Activated CD4-positive, alpha-beta T cell treated with anti-CD3 and anti-CD28 coated beads, Interleukin-2, amount 10 ng/mL, durations not matched to agents 7 days and 5 days (primary cell): ENCODE measurements at places on chromosomes 4 and X.
A peak's percentile ranks its signal among the peaks of the same experiment; 100 is the strongest.

DNA sequence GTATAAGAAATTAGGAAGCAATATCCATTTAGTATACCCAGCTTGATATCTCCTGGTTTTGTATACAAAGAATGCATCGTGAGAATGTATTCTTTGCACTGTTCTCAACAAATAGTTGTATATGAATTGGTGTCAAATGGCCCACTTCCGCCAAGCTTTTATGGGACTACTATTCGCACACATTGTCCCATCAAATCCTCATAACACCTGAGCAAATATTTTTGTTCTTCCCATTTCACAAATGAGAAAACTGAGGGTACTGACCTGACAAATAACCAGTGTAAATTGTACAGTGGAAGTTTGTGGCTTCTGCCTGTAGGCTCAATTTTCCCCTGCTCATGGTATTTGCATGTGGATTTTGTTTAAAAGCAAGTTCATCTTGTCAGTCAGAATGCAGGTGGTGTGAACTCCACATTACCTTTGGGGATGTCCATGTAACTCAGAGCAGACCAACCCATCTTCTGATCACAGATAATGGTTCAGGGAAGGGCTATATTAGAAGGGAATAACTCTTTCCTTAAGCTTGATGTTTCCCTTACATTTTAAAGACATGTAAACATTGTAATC lies 51.5 kb upstream of the FAM241A start:
- DNase-seq: no peak

GRCh38 chr4:37802068-37802666 lies 24.3 kb upstream of the PGM2 start:
- no peak for DNase-seq

GRCh38 chrX:7343181-7343580 lies 195.2 kb upstream of the PUDP start:
- DNase-seq: no peak

DNA sequence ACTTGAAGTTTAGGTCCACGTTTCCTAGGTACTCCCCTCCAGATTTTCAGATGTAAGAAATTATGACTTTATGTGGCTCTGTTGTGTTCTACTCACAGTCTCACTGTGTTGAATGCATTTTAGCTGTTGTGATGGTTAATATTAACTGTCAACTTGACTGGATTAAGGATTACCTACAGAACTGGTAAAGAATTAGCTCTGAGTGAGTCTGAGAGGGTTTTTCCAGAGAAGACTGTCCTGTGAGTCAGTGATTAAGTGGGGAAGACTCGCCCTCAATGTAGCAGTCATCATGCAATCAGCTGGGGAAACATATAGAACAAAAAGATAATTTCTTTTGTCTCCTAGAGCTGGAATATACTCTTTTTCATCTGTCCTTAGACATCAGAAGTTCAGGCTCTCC lies 493.4 kb downstream of the ACTRT1 start:
- no peak for DNase-seq

DNA sequence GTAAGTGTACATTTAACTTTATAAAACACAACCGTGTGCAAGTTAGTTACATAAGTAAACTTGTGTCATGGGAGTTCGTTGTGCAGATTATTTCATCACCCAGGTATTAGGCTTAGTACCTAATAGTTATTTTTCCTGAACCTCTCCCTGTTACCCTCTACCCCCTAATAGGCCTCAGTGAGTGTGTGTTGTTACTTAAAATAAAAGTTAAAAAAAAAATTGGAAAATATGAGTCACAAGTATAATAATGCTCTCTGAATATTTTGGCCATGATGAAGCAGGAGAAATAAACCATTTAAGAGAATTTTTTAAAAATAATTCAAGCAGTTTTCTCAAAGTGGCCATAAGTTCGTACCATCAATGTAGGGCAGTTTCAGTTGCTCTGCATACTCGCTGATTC lies 105.1 kb upstream of the GRID2 start:
- DNase-seq: no peak

DNA sequence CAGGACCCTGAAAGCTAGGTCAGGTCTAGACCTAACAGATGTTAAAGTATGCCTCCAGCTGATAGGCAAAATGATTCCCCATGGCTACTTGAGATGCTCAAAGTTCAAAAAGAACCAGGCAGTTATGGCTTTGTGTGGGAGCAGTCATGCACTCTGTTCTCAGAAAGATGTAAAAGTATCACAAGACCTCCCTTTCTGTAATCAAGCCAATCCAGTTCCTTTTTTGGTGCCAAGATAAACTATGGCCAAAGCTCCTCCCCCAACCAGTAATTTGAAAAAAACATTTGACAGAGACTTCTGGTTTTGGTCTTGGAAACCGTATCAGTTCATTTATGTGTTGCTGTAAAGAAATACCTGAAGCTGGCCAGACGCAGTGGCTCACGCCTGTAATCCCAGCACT lies 340.9 kb downstream of the CHIC1 start:
- DNase-seq: no peak

DNA sequence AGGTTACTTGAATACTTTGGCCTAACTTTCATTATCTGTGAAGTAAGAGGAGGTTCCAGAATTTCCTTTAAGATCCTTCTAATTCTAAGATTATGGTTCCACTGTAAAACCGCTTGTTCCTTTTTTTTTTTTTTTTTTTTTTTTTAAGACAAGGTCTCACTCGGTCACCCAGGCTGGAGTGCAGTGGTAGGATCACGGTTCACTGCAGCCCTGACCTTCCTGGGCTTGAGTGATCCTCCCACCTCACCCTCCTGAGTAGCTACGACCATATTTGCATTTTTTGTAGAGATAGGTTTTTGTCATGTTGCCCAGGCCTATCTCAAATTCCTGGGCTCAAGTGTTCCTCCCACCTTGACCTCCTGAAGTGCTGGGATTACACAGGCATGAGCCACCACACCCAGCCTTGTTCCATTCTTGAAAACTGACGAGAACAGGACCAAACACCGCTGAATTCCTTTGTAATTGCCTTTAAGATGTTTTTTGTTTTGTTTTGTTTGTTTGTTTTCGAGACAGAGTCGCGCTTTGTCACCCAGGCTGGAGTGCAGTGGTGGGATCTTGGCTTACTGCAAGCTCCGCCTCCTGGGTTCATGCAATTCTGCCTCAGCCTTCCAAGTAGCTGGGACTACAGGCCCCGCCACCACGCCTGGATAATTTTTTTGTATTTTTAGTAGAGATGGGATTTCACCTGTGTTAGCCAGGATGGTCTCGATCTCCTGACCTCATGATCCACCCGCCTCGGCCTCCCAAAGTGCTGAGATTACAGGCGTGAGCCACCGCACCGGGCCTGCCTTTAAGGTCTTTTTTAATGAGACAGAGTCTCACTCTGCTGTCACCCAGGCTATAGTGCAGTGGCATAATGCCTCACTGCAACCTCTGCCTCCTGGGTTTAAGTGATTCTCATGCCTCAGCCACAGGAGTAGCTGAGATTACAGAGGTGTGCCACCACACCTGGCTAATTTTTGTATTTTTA lies 6.8 kb downstream of the PDS5A start:
- no peak for DNase-seq

DNA sequence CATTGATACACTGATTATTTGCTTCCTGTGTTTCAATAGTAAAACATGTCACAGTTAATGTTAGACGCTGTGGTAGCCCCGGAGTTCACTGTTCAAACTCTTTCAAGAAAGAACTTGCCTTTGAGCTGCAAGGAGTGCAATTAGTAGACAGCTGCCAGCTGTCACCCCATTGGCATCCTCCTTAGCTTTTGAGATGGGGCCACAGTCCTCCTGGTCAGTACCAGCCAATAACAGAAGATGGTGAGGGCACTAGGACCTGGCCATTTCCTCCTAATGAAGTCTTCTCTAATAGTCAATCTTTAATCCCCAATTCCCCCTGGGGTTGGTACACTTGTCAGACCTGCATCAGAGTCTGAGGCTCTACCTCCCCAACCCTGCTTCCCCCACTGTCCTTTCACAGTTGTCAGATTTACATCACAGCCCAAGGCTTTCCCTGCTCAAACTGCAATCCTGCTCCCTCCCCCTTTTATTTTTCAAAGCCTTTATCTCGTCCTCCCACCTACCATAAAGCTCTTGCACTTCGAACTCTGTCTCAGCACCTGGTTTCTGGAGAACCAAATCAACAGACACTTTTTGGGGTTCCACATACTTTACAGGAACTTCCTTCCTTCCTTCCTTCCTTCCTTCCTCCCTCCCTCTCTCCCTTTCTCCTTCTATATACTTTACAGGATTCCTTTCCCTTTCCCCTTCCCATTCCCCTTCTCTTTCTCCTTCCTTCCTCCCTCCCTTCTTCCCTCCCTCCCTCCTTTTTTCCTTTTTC lies 182.0 kb downstream of the RASL11B start:
- no peak for DNase-seq

DNA sequence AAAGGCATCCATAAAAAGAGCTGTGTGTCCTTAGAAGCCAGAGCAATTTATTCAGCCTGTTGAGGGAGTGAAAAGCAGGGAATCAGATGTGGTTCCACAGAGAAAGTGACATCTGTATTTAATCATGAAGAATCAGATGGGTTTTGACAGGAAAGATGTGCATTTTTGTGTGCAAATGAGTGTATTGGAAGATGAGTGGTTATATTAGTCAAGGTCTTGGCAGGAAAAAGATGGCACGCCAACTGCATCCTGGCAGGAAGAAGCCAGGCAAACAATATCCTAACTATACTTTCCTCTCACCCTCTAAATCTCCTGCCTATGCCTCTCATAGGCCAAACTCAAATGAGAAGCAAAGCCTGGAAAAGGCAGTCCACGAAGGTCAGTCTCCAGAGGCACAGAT lies 59.1 kb downstream of the SCFD2 start:
- no peak for DNase-seq

DNA sequence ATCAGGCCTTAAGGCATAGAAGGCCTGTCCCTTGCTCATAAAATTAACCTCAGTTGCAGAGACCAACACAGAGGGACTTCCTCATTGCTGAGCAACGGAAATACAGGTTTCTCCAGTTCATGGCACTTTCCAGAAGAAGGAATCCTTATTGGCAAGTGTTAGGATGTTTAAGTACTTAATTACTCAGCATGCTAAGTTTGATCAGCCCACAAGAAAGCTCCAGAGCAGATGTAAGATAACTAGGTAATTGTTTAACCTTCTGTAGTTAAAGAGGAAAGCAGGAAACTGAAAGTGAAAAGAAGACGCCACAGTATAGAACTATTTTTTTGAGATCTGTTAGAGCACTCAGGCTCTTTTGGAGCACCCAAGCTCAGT lies 33.5 kb downstream of the SMS start:
- DNase-seq: peak; percentile 8

GRCh38 chr4:148778980-148779675 lies 336.9 kb upstream of the NR3C2 start:
- no peak for DNase-seq

DNA sequence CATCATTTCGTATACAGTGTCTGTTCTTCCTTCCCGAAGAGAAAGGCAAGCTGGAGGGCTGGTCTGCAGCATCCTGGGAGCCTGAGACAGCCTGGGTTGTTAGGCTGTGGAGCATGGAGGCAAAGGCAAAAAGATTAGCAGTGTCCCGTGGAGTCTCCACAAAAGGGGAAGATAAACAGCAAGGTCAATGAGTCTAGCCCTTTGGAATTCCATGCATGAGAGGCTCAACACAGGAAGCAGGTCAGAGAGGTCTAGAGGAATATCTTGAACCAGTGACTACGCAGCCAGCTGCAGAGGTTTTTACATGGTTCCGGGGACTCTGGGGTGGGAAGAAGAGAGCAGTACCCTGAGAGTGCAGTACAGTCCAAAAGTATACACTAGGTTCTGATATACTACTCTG lies 12.2 kb upstream of the MCF2 start:
- no peak for DNase-seq

DNA sequence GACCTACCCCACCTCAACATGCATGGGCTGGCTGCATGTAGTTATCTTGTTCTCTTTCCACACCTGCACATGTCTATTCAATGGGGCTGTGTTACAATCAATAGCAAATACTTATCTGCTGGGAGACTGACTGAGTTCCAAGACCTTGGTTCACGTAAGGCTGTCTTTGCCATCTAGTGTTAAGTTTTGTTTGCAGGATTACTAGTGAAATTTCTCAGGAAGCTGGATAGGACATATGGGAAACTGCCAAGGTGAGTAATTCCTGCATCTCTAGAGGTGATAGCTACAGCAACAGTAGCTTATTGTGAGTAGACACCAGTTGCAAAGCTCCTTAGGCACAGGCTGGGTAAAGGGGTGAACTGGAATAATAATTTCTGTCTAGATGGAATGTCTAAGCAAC lies 177.5 kb downstream of the ENOX2 start:
- no peak for DNase-seq

- DNase-seq: no peak
These were observed 996.1 kb upstream of the PABPC4L start for GRCh38 chr4:135197641-135198040.

- DNase-seq: no peak
These were observed 46.7 kb downstream of the CXCL13 start for GRCh38 chr4:77652237-77652897.

- DNase-seq: no peak
These were observed 54.4 kb upstream of the HGFAC start for GRCh38 chr4:3387154-3387942.

- DNase-seq: no peak
These were observed 121.8 kb upstream of the AP1S2 start for GRCh38 chrX:15976396-15976795.

DNA sequence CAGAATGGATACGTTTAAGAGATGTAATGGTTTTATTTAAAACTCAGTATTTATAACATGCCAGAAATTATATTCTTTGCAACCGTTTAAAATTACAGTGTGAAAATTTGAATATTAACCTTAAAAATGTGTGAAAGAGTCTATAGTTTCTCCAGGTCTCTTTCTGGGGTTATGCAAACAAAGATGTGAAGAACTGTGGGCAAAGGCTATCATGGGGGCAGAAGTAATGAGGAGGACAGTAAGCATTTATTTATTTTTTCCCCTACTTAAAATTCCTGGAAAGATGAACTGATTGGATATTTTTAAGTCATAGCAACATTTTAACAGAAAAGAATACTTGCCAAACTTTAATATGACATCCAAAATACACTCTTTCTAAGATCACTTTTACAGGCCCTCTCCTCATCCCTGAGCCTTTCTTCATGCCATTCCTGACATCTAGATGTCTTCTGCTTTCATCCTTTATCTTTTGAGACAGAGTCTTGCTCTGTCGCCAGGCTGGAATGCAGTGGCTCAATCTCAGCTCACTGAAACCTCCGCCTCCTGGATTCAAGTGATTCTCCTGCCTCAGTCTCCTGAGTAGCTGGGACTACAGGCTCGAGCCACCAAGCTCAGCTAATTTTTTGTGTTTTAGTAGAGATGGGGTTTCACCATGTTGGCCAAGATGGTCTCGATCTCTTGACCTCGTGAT lies 46.1 kb downstream of the TMEM131L start:
- DNase-seq: no peak

DNA sequence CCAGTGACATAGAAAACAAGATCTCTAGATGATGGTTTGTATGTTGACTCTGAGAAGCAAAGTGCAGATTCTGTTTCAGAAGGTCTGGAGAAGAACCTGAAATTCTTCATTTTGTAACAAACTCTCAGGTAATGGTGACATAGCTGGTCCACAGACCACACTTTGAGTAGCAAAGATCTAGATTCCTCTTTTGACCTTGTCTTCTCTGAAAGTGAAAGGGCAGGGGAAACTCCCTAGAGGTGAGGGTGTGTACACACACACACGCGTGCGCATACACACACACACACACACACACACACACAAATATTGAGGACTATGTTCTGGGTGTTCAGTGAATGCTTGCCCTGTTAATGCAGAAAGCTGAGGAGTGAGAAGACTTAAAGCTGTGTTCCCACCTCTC lies 110.1 kb downstream of the NHSL2 start:
- no peak for DNase-seq

GRCh38 chrX:119887721-119888425 lies 7.8 kb upstream of the AKAP14 start:
- peak; percentile 42 for DNase-seq

GRCh38 chrX:136827026-136827425 lies 46.3 kb upstream of the ARHGEF6 start:
- no peak for DNase-seq

GRCh38 chr4:98363431-98363830 lies 102.2 kb downstream of the RAP1GDS1 start:
- no peak for DNase-seq
